ENCODE measurements at places on chromosomes 1 and 21.

DNA sequence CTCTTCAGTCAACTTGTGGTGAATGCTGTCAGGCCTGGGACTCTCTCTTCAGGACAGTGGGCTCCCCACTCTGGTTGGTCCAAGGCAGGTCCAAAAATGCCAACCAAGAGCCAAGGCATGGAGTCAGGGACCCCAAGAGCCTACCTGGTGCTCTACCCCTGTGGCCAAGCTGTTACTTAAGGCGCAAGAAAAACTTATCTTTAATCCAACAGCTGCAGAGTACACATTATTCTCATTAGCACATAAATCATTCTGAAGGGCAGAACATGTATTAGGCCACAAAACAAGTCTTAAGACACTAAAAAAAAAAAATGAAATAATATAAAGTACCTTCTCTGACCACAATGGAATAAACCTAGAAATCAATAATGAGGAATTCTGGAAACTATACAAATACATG lies 65.7 kb downstream of the FAF1 start:
- no peak for DNase-seq

- no peak for DNase-seq
Observed at GRCh38 chr1:211813590-211813989, 17.0 kb downstream of the LPGAT1 start.

DNA sequence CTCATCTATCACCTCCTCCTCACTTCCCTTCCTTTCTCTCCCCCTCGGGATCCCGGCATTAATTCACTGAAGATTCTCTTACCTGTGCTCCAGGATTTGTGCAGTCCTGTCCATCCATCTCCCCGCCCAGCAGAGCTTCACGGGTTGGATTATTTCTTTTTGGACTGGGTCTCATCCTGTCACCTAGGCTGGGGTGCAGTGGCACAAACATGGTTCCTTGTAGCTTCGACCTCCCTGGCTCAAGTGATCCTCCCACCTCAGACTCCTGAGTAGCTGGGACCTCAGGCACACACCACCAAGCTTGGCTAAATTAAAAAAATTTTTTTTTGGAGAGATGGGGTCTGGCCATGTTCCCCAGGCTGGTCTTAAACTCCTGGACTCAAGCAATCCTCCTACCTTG lies 12.3 kb upstream of the CSF3R start:
- no peak for DNase-seq

- no peak for DNase-seq
Observed at GRCh38 chr1:160204526-160205241, 500 bp upstream of the PEA15 start.

DNA sequence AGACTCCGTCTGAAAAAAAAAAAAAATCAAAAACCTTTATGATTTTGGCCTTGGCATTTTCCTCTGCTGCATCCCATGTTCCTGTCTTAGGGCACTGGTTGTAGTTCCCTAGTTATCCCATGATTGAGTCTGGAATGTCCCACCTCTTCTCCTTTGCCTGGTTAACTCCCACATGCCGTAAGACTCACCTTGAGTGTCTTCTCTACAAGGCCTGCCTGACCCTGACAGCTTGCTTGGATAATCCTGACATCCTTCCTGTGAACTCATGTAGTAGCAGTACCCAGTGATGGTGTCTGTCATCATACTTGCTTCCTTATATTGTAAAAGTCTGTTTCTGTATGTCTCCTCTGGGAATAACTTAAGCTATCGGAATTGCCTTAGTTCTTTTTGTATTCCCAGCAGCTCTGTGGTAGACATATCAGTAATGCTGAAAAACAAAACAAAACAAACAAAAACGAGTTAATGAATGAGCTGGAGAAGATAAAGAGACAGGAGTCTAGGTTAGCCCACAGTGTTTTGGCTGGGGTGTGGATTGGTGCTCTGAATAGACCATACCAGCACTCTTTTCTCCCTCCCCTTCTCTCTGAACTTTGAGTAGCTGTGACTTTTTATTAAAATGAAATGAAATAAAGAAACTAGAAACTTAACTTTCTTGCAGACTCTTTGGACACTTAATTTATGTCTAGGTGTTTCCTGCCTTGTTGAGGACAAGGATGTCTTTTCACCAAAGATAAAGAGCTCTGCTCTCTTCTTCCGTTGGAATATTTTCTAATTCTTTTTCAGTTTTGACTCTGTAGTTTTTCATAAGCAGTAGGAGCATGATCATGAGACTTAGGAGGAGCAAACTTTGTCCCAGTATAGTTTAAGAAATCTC lies 15.1 kb downstream of the NEK7 start:
- no peak for DNase-seq

DNA sequence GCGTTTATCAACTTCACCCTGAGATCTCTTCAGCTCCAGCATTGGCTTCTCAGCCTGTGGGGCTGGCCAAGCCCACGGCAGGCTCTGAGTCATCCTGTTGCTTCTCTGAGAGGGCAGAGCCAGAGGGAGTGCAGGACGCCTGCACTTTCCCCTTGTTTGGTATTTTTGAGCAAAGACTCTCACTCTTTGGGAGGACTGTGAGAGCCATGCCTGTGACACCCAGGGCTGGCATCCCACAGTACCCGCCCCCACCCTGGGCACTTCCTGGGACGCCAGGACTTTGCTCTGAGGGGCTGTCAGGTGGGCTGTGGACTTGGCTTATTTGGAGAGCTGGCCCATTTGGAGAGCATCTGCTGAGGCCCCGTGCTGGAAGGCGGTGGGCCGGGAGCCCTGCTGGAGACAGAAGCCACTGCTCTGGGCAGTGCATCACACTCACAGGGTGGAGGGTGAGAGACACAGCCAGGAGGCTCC lies 37.4 kb downstream of the VANGL1 start:
- DNase-seq, result no peak

DNA sequence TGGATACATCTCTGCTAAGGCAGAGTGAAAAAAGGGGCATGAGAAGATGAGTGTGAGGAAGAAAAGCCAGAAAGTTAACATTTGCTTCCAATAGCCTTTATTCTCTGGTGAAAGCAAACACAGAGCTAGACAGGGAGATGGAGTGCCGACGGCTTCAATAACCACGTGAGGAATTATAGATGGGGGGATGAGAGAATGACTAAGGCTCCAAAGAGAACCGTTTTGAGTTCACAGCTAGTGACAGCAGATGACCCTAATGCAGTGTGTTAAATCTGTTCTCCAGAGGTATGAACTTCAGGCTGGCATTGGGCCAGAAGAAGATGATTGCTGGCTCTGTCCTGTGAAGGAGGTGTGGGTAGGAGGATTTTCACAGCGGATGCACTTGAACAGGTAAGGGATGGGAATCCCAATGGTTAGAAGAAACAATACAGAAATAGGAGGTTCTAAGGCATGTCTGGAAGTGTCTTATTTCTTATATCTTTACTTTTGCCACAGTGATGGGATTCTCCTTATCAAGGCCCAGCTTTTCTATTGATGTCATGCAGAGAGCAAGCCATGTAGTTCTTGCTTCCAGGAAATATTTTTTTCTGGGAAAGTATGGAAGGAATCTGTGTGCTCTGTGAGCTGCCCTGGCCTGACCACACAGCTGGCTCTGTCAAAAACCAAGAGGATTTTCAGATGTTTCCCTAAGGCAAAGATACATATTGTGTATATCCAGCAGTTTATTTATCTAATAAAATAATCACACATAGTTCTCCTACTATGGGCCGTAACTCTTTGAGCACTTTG lies 573.8 kb downstream of the LTN1 start:
- no peak for DNase-seq

GRCh38 chr1:61445269-61445825 lies 279.6 kb downstream of the TM2D1 start:
- no peak for DNase-seq

DNA sequence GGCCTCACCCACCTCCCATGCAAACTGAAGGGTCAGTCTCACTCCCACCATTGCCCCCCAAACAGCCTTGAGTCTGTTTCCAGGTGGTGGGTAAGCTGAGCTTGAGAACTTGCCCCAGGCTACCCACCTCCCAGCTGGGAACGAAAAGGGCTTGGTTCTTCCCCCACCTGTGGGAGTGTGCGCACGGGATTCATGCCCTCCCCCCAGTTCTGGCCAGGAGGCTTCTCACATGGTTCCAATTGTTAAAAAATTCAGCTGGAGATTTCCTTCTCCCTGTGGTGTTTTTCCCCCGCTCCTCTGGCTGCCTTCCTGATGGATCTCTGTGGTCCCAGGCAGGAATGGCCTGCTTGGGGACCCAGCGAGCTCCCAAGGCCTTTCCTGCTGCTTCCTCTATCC lies 81.8 kb upstream of the C21orf91 start:
- no peak for DNase-seq

- DNase-seq, result no peak
Observed at GRCh38 chr1:93051961-93052360, 27.1 kb upstream of the MTF2 start.

GRCh38 chr1:62232871-62233278 lies 38.2 kb downstream of the L1TD1 start:
- no peak for DNase-seq

- DNase-seq, result no peak
Observed at GRCh38 chr1:38586993-38587646, 272.5 kb downstream of the RRAGC start.

GRCh38 chr21:35011681-35012080 lies 37.4 kb downstream of the RUNX1 start:
- no peak for DNase-seq

- no peak for DNase-seq
Observed at GRCh38 chr1:15557594-15557993, 27.3 kb downstream of the AGMAT start.

- no peak for DNase-seq
Observed at GRCh38 chr1:28104866-28105467, 16.6 kb upstream of the EYA3 start.

- no peak for DNase-seq
Observed at GRCh38 chr1:168328731-168329364, 48.2 kb downstream of the TBX19 start.

DNA sequence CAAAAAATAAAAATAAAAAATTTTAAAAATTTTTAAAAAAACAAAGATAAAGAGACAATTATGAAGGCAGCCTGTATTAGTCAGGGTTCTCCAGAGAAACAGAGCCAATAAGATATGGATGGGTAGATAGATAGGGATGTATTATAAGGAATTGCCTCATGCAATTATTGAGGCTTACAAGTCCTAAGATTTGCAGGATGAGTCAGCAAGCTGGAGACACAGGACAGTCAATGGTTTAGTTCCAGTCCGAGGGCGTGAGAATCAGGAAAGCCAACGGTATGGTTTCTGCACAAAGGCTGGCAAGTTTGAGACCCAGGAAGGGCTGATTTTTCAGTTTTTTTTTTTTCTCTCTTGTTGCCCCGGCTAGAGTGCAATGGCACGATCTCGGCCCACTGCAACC lies 24.1 kb upstream of the EIF4G3 start:
- no peak for DNase-seq

DNA sequence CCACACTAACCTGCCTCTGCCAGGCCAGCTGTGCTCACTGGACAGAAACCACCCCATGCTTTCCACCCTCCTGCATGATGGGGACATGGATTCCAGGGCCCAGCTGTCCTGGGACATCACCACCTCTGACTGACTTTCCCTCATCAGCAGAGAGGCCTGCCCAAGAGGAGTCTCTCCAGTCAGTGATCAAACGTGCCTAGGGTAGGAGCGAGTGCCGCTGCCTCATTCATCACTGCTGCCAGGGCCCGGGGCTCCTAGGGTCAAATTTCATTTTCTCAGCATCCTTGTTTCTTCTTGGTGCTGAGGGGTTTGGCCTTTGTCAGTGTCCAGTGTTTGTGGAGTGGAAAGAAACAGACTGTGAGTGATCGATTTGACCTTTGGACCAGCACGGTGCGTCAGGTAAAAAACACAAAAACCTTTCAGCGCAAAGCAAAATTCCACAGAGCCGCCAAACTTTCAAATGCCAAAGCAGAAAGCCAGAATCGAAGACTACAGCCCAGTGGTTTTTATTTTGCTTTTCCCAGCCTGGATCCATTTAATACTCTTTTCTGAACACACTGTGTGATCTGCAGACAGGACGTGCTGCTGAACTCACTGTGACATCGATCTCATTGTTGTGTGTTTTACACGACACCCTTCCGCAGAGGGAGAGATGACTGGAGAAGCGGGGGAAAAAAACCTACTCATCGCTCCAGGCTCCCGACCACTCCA lies 43.2 kb downstream of the CAPN8 start:
- DNase-seq, result no peak

DNA sequence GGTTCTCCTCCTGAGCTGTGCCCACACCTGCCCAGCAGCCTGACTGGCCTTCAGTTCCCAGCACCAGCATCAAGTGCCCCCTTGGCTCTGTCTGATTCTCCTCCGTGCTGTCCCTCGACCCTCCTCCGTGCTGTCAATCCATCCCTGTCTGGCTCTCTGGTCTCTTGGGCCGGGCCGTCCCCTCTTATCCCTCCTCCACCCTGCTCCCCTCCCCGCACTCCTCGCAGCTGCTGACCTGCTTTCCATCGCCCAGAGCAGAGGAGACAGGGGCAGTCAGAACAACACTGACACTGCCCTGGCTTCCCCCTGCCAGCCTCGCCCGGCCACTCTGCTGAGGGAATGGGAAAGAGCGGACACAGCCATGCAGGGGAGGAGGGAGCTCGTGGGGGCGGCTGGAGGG lies 267.4 kb downstream of the CAMTA1 start:
- DNase-seq, result no peak

DNA sequence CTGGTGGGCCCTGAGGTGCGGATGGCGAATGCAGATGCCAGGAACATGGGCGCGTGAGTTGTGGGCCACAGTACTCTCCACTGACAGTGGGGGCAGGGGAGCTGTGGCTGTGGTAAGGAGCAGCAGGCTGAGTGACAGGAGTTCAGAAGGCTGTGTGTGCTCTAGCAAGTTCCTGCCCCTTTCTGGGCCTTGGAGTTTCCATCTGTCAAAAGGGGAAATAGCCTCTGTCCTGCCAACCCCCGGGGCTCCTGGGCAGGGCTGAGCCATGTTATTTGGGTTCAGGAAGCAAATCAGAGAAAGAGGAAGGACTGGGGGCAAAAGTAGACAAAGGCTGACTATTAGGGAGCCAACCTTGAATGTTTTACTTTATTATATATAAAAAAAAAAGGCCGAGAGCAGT lies 19.5 kb upstream of the MFN2 start:
- DNase-seq, result no peak
